ENCODE measurements at places on chromosomes 12 and 14.

DNA sequence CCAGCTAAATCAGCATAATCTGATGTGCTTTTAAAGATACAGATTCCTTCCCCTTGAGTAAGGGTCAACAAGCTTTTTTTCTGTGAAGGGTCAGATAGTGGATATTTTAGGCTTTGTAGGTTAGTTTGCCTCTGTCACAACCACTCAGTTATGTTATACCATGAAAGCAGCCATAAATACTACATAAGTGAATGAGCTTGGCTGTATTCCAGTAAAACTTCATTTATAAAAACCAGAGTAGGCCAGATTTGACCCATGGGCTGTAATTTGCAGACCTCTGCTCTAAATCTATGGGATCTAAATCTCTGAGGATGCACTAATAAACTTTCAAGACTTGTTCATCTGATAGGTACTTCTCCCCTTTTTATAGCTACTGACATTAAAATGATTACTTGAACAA lies 47.7 kb downstream of the LEMD3 start:
- no peak for DNase-seq

DNA sequence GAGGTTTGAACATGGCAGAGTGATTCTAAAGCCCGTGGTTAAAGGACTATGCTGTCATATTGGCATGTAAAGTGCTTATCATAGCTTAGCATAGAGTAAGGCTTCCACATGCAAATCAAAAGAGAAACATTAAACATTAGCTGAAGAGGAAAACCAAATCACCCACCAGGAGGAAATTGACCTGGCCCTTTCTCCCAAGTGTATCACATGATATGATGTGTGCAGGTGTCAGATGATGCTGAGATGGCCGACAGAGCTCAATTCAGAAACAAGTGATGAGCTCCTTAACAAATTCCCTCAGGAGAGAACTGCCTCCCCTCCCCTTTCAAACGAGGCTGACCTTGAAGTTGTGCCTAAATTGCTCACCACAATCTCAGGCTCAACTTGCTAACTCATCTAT lies 217.1 kb upstream of the BTG1 start:
- DNase-seq: no peak

DNA sequence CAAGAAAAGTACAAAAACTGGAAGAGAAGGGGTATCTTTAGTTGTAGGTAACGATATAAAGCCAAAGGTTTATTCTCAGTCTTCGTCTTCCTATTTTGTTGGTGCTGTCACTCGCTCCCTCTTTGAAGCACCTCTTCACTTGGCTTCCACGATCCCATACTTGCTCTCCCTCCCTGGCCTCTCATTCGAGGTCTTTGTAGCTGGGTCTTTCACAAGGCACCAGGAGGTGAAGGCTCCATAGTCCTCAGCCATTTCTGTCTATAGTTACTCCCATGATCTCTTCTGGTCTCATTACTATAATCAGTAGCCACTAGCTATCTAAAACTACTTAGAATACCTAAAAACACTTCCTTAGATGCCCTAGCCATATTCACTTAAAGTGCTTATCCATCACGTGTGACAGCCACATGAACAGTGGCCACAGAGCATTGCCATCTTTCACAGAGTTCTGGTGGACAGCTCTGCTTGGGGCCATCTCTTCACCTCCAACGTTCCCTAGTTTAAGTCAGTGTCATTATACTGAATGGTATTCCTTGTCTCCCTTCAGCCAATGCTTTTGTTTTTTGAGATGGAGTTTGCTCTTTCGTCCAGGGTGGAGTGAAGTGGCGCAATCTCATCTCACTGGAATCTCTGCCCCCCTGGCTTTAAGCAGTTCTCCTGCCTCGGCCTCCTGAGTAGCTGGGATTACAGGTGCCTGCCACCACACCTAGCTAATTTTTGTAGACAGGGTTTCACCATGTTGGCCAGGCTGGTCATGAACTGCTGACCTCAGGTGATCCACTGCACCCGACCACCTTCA lies 57.1 kb downstream of the ATP2A2 start:
- no peak for DNase-seq

GRCh38 chr12:100359248-100359647 lies 2.4 kb downstream of the SLC17A8 start:
- DNase-seq: no peak

- DNase-seq: no peak
Observed at GRCh38 chr14:69789118-69789640, 7.9 kb downstream of the SLC10A1 start.

DNA sequence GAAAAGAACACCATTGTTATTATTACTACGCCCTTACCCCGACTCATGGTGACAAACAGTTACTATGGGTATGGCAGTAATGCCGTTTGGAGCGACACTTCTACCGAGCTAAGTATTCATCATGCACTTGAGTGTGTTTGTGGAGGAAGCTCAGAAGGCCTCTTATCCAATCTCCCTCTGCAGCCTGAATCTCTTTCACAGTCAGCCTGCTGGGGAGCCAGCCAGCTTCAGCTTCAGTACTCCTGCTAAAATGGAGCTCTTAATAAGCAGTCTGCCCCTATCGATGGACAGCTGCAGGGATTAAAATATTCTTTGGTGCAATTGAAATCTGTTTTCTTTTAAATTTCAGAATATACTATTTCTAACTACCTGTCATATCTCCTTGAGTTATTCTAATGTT lies 24.7 kb upstream of the ATP5MC2 start:
- DNase-seq: no peak

DNA sequence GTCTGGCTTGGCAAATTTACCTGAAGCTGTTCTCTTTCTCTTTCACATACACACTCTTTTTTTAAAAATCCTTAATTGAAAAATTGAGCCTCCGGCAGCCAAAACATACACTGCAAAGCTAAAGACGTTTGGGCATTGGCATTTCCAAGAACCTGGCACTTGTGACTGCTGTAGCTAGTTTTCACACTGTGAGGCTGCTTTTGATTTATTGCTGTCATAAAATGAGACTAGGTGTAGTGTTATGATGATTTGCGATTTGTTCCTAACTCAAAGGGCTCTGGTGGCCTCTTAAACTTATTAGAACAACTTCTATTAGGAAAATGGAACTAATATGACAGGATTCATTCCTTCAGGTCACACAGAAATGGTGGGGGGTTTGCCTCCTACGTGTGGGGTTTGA lies 377.1 kb upstream of the FAR2 start:
- no peak for DNase-seq

DNA sequence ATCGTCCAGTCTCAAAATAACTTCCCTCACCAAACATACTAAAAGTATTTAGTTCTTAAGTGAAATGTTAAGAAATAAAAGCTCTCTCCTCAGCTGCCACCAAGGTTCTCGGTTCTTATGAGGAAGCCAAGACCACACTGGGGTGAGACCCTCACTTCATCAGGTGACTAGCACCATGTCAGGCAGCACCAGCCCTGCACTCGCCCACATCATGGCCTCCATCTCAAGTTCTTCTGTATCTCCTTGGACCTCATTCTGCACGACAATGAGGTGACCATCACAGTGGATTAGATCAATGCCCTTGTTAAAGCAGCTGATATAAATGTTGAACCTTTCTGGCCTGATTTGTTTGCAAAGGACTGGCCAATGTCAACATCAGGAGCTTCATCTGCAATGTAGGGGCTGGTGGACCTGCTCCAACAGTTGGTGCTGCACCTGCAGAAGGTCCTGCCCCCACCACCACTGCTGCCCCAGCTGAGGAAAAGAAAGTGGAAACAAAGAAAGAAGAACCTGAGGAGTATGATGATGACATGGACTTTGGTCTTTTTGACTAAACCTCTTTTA lies 12.4 kb downstream of the SEC23A start:
- no peak for DNase-seq

GRCh38 chr12:5960783-5961182 lies 15.7 kb upstream of the ANO2 start:
- DNase-seq: no peak

DNA sequence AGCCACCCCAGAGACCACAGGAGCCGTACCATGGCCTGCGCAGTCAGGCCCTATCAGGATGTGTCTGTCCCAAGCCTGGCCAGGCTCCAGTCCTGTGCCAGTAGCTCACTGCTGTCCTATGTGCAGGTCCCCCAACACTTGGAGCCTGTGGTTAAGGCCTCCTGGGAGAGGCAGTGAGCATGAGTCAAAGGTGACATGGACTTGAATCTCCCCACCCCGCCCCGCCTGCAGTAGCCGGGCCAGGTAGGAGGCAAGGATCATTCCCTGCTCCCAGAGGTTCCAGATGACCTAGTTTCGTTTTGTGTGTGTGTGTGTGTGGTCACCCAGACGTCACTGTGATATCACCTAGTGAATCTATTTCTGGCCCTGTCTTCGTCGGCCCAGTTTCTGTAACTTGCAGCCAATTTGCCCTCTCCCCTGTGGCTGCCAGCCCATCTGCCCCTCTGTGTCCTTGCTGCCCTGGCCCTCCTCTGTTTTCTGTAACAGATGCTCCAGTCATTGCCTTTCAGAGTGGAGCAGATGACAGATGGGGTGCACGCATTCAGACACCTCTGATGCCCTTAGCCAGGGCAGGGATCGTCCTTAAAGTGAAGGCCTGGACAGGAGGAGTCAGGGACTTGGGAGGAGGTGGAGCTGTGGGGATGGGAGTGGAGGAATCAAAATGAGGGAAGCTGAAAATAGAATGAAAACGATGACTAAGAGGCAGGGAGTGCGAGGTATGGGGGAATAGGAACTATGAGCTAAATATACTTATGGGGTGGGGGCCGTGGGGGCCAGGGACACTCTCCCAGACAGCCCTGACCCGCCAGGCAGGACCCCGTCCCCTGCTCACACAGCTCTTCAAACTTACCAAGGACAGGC lies 37.4 kb downstream of the SLC6A12 start:
- DNase-seq: no peak

DNA sequence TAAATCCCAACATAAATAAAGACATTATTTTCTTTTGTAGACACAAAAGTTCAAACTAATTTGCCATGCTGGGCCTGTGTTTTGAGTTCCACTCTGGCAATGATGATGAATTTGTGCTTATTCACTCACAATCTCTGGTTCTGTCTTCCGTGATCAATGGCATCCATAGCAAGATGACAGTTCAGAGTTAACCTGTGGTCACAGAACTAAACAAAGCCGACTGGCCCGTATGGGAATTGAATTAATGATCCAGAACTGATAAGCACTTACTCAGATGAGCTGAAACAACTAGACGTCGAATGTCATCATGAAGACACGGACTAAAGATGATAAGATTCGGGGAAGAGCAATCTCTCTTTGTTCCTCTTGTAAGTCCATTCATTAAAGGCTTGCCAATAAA lies 81.6 kb downstream of the CAPZA3 start:
- no peak for DNase-seq

- DNase-seq: no peak
Observed at GRCh38 chr14:29810682-29811081, 117.0 kb downstream of the PRKD1 start.

DNA sequence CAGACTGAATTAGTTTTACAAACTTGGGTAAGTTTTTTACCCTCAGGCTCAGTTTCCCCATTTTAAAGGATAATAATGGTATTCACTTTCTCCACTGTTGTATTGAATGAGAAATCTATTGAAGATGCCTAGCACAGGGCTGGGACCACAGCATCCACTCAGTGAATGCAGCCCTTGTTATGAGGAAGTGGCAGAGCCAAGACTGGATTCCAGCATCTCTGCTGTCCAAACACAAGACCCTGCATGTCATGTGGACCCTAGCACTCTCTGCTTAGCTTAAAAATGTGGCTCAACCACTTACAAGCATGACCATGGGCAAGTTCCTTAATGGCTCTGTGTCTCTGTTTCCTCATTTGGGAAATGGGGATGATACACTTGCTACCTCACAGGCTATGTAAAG lies 24.1 kb upstream of the TRIM9 start:
- DNase-seq: no peak

GRCh38 chr12:54660320-54660962 lies 12.3 kb upstream of the DCD start:
- no peak for DNase-seq

- DNase-seq: no peak
Observed at GRCh38 chr14:54010981-54011380, 54.4 kb upstream of the BMP4 start.

DNA sequence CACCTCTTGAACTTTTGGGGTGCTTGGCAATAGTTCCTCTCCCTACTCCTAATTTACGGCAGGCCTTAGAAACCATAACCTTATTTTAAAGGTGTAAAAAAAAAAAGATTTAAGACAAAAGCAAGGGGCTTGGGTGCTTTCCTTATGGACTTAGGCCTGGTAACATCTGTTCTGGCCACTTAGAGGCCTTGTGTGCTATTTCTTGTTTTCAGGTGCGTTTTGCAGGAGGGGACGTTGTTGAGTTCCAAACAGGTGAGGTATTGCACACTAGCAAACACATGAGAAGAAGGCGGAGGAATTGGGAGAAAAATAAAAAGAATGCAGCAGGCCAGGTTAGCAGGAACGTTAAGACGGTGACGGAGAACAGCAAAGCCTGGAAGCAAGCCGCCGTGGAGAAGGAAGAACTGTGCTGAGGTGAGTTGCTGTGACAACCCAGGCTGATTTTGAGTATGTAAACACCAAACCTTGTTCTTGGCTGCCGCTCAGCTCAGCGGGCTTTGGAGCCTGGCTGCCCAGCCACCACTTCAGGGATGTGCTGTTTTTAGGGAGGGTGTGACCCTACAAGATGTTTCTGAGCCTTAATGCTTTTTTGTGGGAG lies 17.3 kb downstream of the EMG1 start:
- DNase-seq: no peak

DNA sequence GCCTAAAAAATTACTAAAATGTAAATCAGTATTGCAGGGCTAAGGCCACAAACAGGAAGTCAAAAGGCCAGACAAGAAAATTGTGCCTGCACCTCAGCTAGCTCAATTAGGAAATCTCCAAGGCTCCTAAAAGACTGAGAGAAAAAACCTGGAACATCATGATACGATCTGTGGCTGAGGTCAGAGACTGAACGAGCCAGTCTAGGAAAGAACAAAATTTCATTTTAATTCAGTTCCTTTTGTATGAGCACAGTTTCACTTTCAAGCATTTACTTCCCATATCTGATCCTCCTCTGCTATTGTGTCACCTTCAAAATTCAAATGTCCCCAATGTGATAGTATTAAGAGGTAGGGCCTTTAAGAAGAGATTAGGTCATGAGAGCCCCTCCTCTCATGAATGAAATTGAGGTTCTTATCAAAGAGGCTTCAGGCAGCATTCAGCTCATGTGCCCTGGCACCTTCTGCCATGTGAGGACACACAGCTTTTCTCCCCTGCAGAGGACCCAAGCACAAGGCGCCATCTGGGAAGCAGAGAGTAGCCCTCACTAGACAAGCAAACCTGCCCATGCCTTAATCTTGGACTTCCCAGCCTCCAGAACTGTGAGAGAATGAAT lies 14.8 kb downstream of the PRKAB1 start:
- no peak for DNase-seq

DNA sequence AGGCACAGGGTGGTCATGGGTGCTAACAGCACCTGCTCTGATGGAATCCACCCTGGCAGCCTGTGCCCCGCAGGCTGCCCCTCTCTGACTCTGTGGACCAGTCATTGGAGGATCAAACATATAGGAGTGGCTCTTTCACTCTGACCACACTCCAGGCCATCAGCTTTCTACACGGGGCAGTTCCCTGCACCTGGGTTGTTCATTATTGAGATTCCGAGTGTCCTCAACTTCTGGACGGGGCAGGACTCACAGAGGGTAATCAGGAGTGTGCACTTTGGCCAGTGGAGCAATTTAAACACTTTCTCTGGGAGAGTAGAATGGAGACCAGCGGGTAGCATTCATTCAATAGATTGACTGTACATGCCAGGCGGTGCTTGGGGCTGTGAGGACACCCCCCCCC lies 94.8 kb downstream of the NINJ2 start:
- DNase-seq: no peak
